ENCODE measurements at places on chromosomes 13 and 19.

GRCh38 chr13:88623150-88623549, 952.0 kb downstream of the SLITRK5 start:
- DNase-seq, result no peak

DNA sequence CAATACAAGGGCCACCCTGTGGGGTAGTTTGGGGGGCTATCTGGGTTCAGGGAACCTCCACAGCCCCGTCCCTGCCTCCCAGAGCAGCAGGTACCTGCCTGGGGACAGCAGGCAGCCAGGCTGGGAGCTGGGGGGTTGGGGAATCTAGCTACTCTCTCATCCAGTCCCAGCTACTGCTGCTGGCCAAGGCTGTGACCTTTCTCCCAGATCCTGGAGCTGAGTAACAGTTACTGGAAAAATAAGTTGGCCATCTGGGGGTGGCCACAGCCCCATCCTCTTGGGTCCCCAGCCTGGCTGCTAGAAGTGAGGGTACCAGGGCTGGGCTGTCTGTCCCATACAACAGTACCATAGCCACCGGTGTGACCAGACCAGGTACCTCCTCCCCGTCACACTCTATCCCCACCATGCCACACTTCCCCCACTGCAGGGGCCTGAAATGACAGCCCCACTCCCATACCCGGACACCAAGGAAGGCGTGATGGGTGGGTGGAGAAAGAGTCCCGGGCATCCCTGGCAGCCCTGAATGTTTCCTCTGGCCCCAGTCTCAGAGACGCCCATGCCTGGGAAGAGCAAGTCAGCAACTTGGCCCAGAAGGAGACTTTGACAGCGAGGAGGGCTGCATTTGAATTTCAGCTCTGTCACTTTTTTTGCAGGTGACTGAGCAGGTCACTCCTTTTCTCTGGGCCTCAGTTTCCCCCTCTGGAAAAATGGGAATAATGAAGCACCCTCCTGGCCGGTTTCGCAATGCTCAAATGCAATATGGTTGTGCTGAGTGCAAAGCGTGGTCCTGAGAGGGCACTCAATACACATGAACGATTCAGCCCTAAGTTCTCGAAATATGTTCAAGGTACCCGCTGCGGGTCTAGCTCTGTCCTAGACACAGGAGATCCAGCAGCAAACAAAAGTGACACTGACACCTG, 30.7 kb upstream of the NFIC start:
- DNase-seq, result no peak

- DNase-seq, result no peak
Measured at GRCh38 chr13:95553581-95554385, 1.3 kb downstream of the CLDN10 start.

- DNase-seq, result peak; percentile 72
Measured at GRCh38 chr19:19606021-19606420, 12.5 kb downstream of the PBX4 start.

GRCh38 chr13:44306371-44307192, 67.0 kb upstream of the SERP2 start:
- no peak for DNase-seq

GRCh38 chr19:47309038-47309437, 623 bp upstream of the C5AR1 start:
- no peak for DNase-seq

GRCh38 chr13:28576067-28576466, 81.1 kb upstream of the FLT1 start:
- DNase-seq, result no peak

GRCh38 chr13:109100705-109101304, 471.4 kb downstream of the MYO16 start:
- DNase-seq, result no peak

GRCh38 chr19:7873304-7874075, 700 bp downstream of the PRR36 start:
- no peak for DNase-seq

- no peak for DNase-seq
Measured at GRCh38 chr13:67155898-67156722, 74.0 kb downstream of the PCDH9 start.

DNA sequence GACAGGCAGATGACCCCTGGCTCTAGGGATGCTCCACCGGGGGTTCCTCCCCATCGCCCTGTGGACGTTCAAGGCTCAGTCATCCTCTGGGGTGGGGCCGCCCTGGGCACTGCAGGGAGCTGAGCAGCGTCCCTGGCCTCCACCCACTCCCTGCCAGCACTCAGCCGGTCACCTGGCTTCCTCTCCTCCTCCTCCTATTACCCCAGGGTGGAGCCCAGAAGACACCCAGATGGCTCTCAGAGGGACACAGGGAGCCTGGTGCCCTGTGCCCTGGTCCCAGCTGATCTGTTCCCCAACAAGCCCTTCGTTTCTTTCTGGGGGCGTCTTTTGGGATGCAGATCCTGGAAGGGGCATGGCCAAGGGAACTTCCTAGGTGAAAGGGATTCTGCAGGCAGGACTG, 3.7 kb upstream of the MKNK2 start:
- no peak for DNase-seq

GRCh38 chr13:43422116-43422515, 364.7 kb downstream of the ENOX1 start:
- no peak for DNase-seq

GRCh38 chr19:1045247-1045603, 5.3 kb downstream of the ABCA7 start:
- no peak for DNase-seq

- DNase-seq, result no peak
Measured at GRCh38 chr13:102192858-102193257, 209.0 kb downstream of the FGF14 start.

DNA sequence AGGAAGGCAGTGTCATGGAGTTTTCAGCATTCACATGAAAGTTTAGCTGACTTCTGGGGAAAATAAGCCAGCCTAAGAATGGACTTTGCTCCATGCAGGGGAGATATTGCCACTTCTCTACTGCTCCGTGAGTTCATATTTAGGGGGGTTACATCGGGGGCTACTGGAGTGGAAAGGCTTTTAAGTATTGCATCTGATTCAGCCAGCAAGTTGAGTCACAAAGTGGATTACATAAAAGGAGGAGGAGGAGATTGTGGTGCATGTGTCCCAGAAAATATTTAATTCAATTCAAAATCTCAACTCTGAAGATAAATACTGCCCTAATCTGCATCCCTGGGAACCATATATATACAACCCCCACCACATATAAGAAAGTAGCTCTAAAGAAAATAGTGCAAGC, 617.2 kb downstream of the DCT start:
- no peak for DNase-seq

DNA sequence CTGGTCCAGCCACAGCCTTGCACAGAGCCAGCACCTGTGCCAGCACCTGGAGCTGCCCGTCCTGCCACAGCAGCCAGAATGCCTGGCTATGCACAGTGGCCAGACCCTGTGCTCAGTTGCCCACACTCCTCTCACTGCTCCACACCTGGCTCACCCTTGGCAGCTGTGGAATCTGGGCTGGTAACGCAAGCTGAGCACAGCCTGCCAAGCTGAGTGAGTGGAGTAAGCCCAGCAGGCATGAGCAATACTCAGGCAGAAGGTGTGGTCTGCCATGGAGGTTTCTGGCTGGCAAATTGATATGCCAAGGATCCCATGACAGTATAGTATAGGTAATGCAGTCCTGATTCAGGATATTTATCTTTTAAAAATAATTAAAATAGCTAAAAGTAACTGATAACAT, 122.2 kb downstream of the PCDH9 start:
- no peak for DNase-seq

- no peak for DNase-seq
Measured at GRCh38 chr13:102909971-102910370, 64.1 kb downstream of the ERCC5 start.

DNA sequence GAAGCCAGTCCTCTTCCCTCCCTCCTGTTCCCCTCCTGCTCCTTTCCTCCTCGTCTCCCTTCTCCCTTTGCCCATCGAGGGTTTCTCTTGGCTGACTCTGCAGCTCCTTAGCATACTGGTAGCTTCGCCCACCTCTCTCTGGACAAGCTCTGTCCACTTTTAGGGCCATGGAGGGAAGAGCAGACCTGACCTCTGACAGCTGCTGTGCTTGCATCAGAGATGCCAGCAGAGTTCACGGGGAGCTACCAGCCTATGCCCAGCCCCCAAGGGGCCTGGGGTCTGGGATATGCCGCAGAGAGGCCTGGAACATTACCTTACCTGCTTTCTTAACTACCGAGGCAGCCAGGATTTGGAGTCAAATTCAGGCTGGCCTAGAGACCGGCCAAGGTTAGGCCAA, 19.7 kb downstream of the LYL1 start:
- no peak for DNase-seq

DNA sequence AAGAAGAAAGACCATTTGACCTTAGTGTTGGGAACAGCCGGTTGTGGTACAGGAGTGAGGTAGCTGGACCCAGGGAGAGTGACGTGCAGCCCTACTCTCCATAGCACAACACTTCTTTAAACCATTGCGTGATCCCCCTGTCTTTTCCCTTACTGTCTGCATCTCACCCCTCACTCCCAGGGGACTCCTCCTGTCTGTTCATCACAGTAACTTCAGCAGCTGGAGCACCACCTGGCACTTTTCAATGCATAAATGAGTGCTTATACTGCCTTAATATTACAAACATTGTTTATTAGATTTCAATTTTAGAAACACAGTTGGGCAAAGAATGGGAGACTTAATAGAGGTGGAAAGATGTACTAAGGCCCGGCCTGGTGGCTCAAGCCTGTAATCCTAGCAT, 285.5 kb downstream of the UQCRFS1 start:
- DNase-seq, result no peak

DNA sequence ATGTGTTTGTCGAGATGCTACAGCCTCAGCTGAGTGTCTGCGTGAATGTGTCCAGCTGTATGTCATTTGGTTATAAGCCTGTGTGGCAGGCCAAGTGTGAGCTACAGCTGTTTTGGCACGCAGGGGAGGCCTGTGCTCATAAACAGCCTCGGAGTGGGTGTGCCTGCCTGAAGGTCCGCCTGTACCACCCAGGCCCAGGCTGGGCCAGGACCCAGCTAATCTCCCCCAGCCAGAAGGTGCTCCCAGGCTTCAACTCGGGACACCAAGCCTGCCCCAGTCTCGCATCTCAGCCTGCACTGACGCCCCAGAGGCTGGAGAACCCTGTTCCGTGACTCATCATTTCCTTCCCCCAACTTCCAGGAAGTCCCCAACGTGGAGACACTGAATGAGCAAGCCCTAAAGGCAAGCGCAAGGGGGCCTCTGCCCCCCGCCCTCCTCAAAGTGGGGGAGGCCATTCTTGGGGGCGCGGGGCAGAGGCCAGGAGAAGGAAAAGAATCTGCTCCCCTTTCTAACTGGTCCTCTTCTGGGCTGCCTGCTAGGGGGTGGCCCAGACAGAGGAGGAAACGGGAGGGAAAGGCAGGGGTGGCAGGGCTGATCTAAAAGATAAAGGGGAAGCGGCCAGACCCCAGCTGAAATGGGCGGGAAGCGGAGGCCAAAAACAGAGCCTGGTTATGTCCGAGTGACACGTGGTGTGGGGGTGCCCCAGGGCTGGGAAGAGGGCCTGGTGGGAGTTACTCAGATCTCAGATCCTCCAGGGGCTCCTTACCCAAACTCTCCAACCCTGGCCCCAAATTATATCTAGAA, 2.0 kb downstream of the SLC1A5 start:
- DNase-seq, result peak; percentile 41

DNA sequence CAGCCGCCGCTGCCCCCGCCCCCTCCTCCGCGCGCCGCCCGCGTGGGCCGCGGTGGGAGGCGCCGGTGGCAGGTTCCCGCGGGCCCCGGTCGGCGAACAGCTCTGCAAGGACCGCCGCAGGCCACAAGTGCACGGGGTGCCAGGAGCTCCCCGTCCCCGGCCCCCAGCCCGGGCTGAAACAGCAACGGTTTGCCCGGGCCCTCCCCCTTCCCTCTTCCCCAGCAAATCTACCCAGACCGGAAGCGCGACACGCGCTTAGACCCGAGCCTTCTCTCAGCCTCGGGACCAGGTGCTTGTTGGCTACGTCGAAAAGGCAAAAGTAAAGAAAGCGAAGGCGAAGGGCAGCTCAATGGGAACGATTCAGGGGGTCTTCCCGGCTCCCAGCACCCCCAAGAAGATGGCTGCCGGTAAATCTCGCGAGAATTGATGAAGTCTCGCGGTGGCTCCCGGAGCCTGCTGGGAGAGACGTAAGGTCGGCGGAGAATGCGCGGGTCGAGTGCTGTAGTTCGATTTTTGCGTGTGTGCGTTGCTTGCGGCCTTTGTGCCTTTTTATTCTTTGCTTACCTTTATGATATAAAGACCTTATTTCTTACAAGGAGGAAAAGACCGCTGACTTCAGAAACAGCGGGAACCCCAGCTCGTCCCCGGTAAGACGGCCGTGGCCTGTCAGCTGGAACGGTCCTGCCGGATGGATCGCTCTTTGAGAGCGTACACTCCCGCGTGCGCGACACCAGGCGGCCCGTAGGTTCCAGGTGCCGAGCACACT, at the start of gene RBM26:
RBM26 (minus strand) TSS at position 425 of the 766 bp plus-strand sequence. CDS start 481 bp downstream, outside the sequence.
- DNase-seq, result peak; percentile 93

DNA sequence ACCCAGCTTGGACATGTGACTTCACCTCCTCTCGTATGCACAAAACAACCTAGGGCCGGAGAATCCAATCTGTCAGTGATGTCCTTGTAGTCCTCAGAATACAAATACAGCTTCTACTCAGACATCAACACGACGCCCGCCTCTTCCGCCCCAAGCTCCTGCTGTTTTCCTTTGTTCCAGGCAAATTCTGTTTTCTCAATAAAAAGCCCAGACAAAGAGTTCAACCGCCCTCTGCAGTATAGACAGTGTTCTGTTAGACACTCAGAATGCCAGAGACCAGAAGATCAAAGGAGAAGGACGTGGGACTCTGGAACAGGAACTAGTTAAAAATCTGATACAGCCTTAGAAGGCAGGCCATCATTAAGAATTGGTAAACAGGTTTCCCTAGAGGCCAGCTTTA, 42.0 kb upstream of the GGACT start:
- no peak for DNase-seq

- DNase-seq, result no peak
Measured at GRCh38 chr13:113364311-113364889, 470 bp upstream of the GRTP1 start.

DNA sequence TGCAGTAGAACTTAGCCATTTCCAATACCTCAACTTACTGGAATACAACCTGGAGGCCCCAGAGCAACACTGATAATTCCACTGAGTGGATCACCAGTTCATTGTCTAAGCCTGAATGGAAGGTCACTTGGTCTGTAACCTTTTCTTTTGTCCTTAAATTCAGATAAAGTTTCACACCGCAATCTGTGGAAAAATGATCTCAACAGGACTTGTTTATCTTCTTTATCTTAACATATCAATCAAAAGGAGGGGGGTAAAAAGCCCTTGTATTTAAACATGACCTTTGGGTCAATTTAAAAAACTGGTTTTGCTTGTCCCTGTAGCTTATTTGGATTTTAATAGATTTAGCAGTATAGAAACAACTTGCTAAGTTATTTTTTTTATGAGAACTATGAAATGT, 21.6 kb downstream of the SAE1 start:
- no peak for DNase-seq

GRCh38 chr19:16030964-16031871, 45.1 kb upstream of the TPM4 start:
- DNase-seq, result no peak

Data from NCI-H1694 (cell line).